ENCODE measurements at places on chromosomes 2 and 18. TPM values are rescaled to one million over a fixed set of nuclear protein-coding genes. Genes with fewer than 3 reads are reported as not detected.

Gene SIX3
- polyA plus RNA-seq, result not detected

Gene LBX2
- polyA plus RNA-seq, result not detected

Gene RAPH1
- 3.1 TPM for polyA plus RNA-seq

Gene SIX2
- 1.0 TPM for polyA plus RNA-seq

Gene TAF4B
- polyA plus RNA-seq, result 1.5 TPM

Gene CPS1
- 230 TPM for polyA plus RNA-seq

Gene SERPINB7
- 0.24 TPM for polyA plus RNA-seq

Gene LIMS4
- polyA plus RNA-seq, result 0.31 TPM

Gene TXNDC2
- polyA plus RNA-seq, result not detected

Measured in cardiac muscle cell (in vitro differentiated cells and primary cell).